ENCODE measurements at places on chromosomes 16 and 17. TPM values are rescaled to one million over a fixed set of nuclear protein-coding genes. Genes with fewer than 3 reads are reported as not detected.

SLFN14 gene
- not detected for total RNA-seq

SYT17 gene
- total RNA-seq, result 1.9 TPM

PYY gene
- not detected for total RNA-seq

HP gene
- 5.7 TPM for total RNA-seq

C16orf92 gene
- not detected for total RNA-seq

MMP2 gene
- 249 TPM for total RNA-seq

SHBG gene
- not detected for total RNA-seq

OR4D1 gene
- total RNA-seq, result not detected

TLCD2 gene
- total RNA-seq, result 8.3 TPM

PRDM7 gene
- total RNA-seq, result not detected

MPDU1 gene
- total RNA-seq, result 31.1 TPM

PIP4K2B gene
- total RNA-seq, result 82.0 TPM

NPB gene
- total RNA-seq, result 0.35 TPM

DPEP2 gene
- total RNA-seq, result 0.81 TPM

CDK5R1 gene
- total RNA-seq, result 2.6 TPM

SLC6A2 gene
- total RNA-seq, result 0.85 TPM

MYL4 gene
- total RNA-seq, result not detected

SUPT4H1 gene
- total RNA-seq, result 30.6 TPM

AOC2 gene
- total RNA-seq, result 2.8 TPM

PLK1 gene
- total RNA-seq, result 7.2 TPM

PRAC2 gene
- not detected for total RNA-seq

WFIKKN1 gene
- 1.2 TPM for total RNA-seq

ST6GALNAC1 gene
- total RNA-seq, result 1.2 TPM

COQ9 gene
- 29.5 TPM for total RNA-seq

KRT36 gene
- total RNA-seq, result not detected

ASGR1 gene
- 5.4 TPM for total RNA-seq

TCF25 gene
- 247 TPM for total RNA-seq

TNP2 gene
- not detected for total RNA-seq

ZNF750 gene
- not detected for total RNA-seq

MIS12 gene
- 12.8 TPM for total RNA-seq

RASD1 gene
- 28.9 TPM for total RNA-seq

ACSM5 gene
- total RNA-seq, result 11.0 TPM

HSD11B2 gene
- total RNA-seq, result not detected

CDK3 gene
- total RNA-seq, result 4.9 TPM

ZNF286A gene
- total RNA-seq, result 22.4 TPM

CLEC18A gene
- total RNA-seq, result 21.9 TPM

TMEM219 gene
- 161 TPM for total RNA-seq

EVI2B gene
- total RNA-seq, result 18.5 TPM

EPX gene
- not detected for total RNA-seq

PLA2G10 gene
- total RNA-seq, result not detected

MLKL gene
- 11.4 TPM for total RNA-seq

CD300E gene
- 0.14 TPM for total RNA-seq

MPG gene
- 93.1 TPM for total RNA-seq

DBNDD1 gene
- 19.9 TPM for total RNA-seq

SCNN1G gene
- not detected for total RNA-seq

PRSS33 gene
- total RNA-seq, result not detected

KRT17 gene
- total RNA-seq, result 74.7 TPM

ESRP2 gene
- 9.1 TPM for total RNA-seq

CFAP97D1 gene
- not detected for total RNA-seq

C17orf107 gene
- 5.6 TPM for total RNA-seq

CTRB1 gene
- 9.3 TPM for total RNA-seq

SLC13A2 gene
- total RNA-seq, result not detected

IL17C gene
- total RNA-seq, result not detected

GP2 gene
- 2.6 TPM for total RNA-seq

CACNG4 gene
- total RNA-seq, result not detected

UTS2R gene
- 0.27 TPM for total RNA-seq

FBXW10 gene
- total RNA-seq, result not detected

All from thoracic aorta (tissue), 2 donors.